Fibroblast of skin of abdomen (primary cell): ENCODE measurements at places on chromosomes 2 and 18.

GRCh38 chr2:177882501-177882900, 190.1 kb downstream of the PDE11A start:
- DNase-seq = no peak

DNA sequence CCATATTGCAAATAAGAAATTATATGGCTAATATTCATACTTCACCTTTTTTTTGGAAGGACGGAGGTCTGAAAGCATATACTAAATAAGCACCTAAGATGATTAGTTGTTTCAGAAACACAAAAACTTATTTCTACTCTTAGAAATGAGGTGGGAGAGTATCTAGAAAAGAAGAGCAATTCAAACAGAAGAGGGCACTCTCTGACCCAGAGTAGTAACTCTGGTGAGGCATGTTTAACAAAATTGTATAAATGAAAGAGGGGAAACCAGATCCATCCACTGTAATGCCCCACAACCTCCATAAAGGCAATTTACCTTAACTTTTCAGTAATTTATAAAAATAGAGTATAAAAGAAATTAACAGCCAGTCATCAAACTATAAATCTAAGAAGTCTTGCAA, 669.6 kb upstream of the VRK2 start:
- DNase-seq = peak; percentile 12

DNA sequence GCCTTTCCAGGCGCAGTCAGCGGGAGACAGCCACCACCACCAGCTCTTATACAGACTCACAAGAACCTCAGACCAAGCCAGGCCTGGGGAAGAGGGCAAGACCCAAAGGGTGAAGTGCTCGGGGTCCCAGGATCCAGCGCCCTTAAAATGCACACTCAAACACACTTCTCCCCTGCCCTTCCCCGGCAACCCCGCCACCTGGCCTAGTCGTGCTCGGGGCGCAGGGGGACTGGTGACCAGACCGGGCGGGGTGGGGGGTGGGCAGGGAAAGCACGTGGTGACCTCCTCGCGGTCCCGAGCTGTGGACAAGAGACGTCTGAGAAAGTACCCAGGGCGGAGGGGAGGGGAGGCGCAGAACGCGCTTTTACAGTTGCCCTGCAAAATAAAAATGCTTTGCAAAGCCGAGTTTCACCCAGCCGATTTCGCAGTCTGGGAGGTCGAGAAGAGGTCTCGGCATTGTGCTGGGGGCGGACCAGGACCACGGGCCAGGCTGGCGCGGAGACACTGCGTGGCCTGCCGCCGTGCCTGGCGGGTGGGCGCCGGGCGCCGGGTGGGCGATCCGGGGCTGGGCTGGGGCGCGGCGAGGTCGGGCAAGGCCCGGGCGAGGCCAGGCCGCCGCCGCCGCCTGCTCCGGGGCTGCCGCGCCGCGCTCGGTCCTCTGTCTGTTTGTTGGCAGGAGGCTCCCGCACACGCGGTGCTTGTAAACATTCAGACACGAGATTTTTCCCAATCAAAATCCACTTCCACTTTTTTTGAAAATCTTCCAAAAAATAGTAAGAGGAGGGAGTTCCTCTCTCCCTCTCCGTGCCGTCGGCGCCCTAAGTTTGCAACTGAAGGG, 2.0 kb downstream of the BCL11A start:
- peak; percentile 73 for DNase-seq

GRCh38 chr18:5515011-5515784, 28.6 kb downstream of the EPB41L3 start:
- DNase-seq = no peak

DNA sequence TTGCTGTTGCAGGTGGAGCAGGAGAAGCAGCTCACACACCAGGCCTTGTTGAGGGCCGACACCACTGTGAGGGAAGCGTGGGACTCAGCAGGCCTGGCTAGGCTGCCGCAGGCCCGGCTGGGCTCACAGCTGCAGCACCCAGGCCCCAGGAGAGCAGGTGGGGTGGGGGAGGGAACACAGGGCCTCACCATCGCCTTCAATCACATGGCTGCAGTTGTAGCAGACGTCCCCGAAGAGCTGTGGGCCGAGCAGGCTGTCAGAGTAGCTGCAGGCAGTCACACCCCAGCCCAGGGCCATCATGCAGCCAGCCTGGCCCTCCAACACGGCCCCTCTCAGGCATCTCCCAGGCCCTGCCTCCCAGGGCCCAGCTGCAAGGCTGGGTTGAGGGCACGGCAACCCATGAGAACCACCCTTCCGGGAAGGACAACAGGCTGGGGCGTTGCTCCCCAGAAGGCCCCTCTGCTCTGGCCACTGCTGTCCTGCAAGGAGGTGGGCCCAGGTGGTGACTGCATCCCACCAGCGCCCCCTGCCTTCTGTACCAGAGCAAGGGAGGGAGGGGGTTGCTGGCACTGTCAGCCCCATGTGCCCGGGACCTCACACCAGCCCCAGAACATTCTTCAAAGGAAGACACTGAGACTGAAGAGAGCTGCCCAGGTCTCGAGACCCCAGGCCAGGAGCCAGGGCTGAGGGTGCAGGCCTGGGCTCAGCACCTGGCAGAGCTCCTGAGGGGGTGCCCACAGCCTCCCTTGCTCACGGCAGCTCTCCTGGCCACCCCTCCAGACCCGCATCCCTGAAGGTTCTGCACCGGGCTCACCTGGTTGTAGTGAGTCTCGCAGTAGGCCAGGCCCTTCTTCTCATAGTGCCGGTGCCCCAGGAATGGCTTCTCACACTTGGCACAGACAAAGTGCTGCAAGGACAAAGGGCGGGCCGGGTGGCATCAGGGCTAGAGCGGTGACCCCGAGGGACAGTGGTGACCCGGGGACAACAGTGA, 5.6 kb upstream of the GPR17 start:
- DNase-seq = no peak

DNA sequence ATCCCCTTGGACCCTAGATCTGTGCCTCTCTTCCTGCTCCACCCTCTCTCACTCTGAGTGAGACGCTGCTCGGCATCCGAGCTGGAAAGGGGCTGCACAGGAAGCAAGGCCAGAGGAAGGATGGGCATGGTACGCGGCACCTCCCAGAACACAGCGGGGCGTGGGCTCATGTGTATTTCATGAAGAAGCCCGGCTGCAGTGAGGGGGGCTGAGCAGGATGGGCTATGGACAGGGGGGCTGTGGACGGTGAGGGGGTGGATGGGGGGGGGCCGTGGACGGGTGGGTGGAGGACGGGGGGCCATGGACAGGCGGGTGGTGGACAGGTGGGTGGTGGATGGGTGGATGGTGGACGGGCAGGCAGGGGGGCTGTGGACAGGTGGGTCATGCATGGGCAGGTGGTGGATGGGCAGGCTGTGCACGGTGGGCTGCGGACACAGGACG, 28.5 kb downstream of the SLC66A2 start:
- DNase-seq = no peak

GRCh38 chr18:79413901-79414300, 18.2 kb downstream of the NFATC1 start:
- DNase-seq = no peak
